Fibroblast of skin of left biceps (primary cell): ENCODE measurements at places on chromosomes 12 and 14.

- DNase-seq, result no peak
Measured at GRCh38 chr12:129101404-129101803, 248.1 kb downstream of the GLT1D1 start.

GRCh38 chr14:64719601-64720000, 15.4 kb downstream of the PLEKHG3 start:
- DNase-seq, result no peak

GRCh38 chr12:19480459-19480858, 41.2 kb downstream of the AEBP2 start:
- no peak for DNase-seq

DNA sequence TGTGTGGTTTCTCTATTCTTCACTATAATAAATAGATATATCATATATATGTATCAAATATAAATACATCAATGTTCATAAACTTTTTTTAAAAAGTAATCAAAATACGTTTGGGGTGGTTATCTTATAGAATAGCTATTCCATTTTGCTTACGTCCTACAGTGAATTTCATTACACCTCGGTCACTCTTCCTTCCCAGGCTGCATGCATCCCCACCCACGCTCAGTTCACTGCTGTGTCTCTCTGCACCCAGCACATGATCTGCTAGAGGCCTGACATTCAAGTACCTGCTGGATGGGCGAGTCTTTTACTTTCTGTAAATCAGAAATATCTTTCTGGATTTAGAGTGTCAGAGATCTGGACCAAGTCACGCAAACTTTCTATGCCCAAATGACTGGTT, 3.6 kb downstream of the STX2 start:
- no peak for DNase-seq
